H1 (cell line): ENCODE measurements at places on chromosomes 12 and 14. TPM values are rescaled to one million over a fixed set of nuclear protein-coding genes. Genes with fewer than 3 reads are reported as not detected.

Gene SAMD15
- 0.17 and 0.42 TPM in 2 replicates for polyA plus RNA-seq

Gene GPR162
- 7.3 and 9.5 TPM in 2 replicates for polyA plus RNA-seq

Gene DNM1L
- 15.2 and 23.7 TPM in 2 replicates for polyA plus RNA-seq

Gene ANKS1B
- 2.7 TPM in 2 replicates for polyA plus RNA-seq

Gene NTF3
- polyA plus RNA-seq, result 1.4 and 1.5 TPM in 2 replicates

Gene BCL2L14
- polyA plus RNA-seq, result 0.39 and 0.80 TPM in 2 replicates

Gene OXA1L
- 163 and 199 TPM in 2 replicates for polyA plus RNA-seq

Gene KLRF1
- not detected in 2 replicates for polyA plus RNA-seq

Gene KERA
- polyA plus RNA-seq, result not detected in 2 replicates
